Tibial artery (tissue), 4 donors: ENCODE measurements at places on chromosomes 12 and 14.
A peak's percentile ranks its signal among the peaks of the same experiment; 100 is the strongest.

- DNase-seq: no peak
Observed at GRCh38 chr14:57823015-57823660, 42.8 kb downstream of the SLC35F4 start.

DNA sequence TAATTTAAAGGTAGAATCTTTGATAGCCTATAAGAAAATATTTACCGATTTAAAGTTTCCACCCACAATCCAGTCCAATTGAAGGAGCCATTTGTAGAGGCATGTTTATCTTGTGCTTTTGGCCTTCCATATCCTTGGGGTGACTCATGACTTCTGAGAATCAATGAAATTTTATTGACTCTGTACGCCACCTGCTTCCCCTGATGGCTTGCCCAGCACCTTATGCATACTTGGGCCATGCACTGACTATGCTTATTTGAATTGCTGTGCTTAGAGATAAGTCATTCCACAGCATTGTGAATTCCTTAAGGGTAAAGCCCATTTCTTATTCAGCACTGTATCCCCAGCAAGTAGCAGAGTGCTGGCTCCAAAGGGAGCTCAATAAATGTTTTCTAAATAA lies 954.8 kb upstream of the SEL1L start:
- DNase-seq: no peak

GRCh38 chr14:78010688-78011087 lies 159.5 kb upstream of the NRXN3 start:
- peak; percentile 62 for DNase-seq

- DNase-seq: no peak
Observed at GRCh38 chr12:131736446-131737149, 25.7 kb downstream of the SFSWAP start.

- no peak for DNase-seq
Observed at GRCh38 chr12:24759155-24759554, 189.7 kb downstream of the BCAT1 start.

DNA sequence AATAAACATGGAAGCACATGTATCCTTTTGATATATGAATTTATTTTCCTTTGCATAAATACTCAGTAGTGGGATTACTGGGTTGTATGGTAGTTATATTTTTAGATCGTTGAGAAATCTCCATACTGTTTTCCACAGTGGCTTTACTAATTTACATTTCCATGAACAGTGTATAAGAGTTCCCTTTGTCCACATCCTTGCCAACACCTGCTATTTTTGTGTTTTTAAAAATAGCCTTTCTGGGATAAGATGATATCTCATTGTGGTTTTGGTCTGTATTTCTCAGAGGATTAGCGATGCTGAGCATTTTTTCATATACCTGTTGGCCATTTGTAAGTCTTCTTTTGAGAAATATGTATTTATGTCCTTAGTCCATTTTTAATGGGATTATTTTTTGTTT lies 329.2 kb upstream of the KITLG start:
- DNase-seq: no peak

GRCh38 chr14:60656686-60657455 lies 7.6 kb upstream of the SIX1 start:
- no peak for DNase-seq

- DNase-seq: no peak
Observed at GRCh38 chr14:92276074-92276473, 46.9 kb upstream of the SLC24A4 start.

- peak; percentile 1 for DNase-seq
Observed at GRCh38 chr12:128609861-128610260, 213.9 kb downstream of the SLC15A4 start.

- no peak for DNase-seq
Observed at GRCh38 chr12:2811801-2812200, 667 bp upstream of the ITFG2 start.

GRCh38 chr14:90499908-90500664 lies 103.3 kb downstream of the CALM1 start:
- no peak for DNase-seq

DNA sequence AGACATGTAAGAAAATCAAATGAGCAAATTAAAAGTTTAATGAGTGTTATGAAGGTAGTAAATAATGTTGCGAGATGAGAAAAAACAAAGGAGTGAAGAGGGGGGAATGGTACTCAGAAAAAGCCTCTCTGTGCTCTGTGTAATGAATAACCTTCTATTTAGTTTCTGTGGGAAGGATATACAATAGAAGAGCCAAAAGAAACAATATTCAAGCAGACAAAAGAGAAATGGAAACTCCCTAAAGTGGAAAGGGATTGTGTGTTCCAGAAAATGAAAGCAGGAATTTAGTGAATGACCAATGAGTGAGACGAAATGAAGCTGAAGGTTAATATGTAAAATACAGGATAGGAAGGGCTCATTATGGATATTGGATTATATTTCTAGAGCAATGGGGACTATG lies 18.5 kb downstream of the OR4K1 start:
- DNase-seq: no peak

DNA sequence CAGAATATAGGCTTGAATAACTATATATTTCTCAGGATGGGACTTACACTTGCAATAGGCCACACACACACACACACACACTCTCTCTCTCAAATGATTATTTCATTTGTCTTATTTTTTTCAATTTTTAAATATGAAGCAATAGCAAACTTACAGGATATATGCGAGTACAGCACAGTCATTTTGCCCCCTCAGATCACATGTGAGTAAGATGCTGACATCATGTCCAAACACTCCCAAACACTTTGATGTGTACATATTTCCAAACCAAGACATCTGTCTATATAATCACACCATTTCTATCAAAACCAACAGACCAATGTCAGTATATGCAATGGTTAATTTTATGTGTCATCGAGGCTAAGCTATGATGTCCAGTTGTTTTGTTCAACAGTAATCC lies 1535.9 kb upstream of the FLRT2 start:
- no peak for DNase-seq

- no peak for DNase-seq
Observed at GRCh38 chr14:96634481-96634880, 132.3 kb downstream of the PAPOLA start.

- DNase-seq: no peak
Observed at GRCh38 chr12:111368291-111368787, 556 bp downstream of the PHETA1 start.

DNA sequence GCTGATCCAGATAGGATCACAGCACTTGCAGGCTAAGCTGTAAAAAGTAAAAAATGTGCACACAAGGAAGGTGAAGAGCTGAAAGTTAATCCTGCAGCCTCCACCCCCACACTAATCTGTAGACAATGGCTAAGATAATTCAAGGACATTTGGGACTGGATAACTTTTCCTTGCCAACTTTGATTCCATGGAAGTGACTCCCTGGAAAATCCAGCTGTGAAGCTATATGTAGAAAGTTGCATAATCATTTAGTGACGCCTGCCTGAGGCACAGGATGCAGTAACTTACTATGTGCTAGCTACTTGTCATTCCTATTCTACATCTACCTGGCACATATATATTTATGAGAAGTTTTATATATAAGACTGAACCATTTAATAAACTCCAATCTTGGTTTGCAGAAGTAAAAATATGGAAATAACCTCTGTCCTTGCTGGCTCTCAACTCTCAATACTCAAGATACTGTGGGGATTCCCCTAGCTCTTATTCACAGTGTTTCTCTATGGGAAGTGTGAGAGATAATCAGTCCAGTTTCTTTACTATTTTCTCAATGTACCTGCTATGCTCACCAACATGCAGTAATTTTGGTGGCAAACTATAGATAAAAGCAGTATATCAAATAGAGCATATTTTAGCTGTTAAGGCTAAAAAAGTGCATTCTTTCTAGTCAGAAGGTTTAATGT lies 14.8 kb downstream of the LDHB start:
- DNase-seq: no peak

- no peak for DNase-seq
Observed at GRCh38 chr12:116559162-116559935, at the start of gene MAP1LC3B2. TSS of gene MAP1LC3B2 (plus strand) at chr12:116559381. CDS start at chr12:116575943, 16,562 bp downstream.

GRCh38 chr12:109027767-109028166 lies 6.9 kb upstream of the SVOP start:
- no peak for DNase-seq

GRCh38 chr14:105171004-105171673 lies 2.6 kb upstream of the JAG2 start:
- DNase-seq: no peak

- no peak for DNase-seq
Observed at GRCh38 chr12:77324416-77324762, 259.0 kb upstream of the E2F7 start.

DNA sequence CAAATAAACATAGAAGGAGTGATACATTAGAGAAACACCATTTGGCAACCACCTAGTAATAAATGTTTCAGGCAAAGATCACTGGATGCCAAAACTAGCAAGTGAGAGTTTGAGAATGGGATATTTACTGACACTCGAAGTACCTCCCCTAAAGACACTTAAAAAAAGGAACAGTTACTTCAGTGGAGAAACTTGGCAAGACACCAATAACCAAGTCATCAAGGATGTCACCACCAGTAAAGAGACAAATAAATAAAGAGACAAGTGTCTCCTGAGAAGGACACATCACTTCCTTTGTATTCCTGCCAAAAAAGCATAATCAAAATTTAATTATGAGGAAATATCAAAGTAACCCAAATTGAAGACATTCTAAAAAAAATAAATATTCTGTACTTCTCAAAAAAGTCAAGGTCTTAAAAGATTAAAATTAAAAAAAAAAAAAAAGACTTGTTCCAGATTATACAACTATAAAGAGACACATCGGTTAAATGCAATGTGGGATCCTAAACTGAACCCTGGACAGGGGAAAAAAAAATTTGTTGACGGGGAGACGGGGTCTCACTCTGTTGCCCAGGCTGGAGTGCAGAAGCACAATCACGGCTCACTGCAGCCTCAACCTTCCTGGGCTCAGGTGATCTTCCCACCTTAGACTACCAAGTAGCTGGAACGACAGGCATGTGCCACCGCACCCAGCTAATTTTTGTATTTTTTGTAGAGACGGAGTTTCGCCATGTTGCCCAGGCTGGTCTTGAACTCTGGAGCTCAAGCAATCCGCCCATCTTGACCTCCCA lies 26.4 kb downstream of the TM7SF3 start:
- no peak for DNase-seq

DNA sequence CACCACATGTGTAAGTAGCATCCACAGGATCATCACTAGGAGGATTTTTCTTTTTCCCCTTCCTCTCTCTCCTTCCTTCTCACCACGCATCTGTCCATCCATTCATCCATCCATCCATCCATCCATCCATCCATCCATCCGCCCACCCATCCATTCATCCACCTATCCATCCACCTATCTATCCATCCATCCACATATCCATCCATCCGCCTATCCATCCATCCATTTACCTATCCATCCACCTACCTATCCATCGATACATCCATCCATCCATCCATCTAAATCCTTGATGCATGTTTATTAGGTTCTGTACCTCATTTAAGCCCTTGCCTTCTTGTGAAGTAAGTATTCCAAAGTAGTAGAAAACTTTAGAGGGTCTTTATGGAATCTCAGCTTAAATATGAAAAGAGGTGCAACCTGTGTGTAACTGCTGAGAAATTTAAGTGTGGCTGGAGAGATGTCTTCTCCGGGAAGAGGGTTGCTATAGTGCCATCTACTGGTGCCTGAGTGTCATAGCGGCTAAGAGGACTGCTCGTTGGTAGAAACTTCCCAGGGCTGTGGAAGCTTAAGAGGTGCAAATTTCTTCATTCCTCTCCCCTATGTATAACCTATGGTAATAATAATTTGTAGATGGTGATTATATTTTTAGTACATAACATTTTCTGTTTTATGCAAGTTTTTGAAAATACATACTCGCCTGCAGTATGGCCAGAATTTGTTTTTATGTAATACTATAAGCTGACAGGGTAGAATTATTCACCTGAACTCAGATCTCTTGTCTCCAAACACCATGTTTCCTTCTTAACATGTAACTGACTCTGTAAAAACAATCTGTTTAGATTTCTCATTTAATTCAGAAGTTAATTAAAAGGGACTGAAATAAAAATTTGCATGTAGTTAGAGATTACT lies 46.0 kb downstream of the MYO1H start:
- DNase-seq: no peak

GRCh38 chr12:1279050-1279449 lies 288.0 kb downstream of the ERC1 start:
- no peak for DNase-seq

DNA sequence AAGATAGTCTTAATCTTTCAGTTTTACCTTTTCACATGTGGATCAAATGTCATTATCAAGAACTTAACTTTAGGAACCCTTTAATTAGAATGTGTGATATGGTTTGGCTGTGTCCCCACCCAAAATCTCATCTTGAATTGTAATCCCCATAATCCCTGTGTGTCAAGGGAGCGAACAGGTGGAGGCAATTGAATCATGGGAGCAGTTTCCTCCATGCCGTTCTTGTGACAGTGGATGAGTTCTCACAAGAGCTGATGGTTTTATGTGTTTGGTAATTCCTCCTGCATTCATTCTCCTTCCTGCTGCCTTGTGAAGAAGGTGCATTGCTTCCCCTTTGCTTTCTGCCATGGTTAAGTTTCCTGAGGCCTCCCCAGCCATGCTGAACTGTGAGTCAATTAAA lies 160.6 kb downstream of the MON2 start:
- no peak for DNase-seq

DNA sequence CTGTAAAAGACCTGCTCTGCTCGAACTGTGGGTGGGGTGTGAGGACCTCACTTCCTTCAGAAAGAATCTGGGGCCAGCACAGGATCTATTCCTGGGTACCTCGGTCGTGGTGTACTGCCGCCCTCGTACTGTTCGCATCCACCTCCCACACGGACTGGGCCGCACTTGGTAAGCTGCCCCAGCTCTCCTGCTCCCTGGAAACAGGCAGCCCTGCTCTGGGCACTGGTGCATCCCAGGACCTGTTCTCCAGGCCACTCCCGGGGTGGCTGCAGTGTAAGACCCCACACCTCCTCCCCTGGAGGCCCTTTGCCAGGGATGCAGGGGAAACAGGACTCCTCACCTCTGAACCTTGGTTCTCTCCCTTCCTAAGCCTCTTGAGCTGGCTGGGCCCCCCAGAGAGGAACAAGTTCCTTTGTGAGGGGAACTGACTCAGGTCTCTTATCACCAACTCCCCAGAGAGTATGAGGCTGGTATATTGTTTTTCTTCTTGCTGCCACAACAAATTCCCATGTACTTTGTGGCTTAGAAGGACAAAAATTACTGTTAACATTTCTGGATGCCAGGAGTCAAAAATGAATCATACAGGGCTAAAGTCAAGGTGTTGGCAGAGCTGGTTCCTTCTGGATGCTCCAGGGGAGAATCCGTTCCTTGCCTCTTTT lies 276.5 kb downstream of the NUAK1 start:
- no peak for DNase-seq

DNA sequence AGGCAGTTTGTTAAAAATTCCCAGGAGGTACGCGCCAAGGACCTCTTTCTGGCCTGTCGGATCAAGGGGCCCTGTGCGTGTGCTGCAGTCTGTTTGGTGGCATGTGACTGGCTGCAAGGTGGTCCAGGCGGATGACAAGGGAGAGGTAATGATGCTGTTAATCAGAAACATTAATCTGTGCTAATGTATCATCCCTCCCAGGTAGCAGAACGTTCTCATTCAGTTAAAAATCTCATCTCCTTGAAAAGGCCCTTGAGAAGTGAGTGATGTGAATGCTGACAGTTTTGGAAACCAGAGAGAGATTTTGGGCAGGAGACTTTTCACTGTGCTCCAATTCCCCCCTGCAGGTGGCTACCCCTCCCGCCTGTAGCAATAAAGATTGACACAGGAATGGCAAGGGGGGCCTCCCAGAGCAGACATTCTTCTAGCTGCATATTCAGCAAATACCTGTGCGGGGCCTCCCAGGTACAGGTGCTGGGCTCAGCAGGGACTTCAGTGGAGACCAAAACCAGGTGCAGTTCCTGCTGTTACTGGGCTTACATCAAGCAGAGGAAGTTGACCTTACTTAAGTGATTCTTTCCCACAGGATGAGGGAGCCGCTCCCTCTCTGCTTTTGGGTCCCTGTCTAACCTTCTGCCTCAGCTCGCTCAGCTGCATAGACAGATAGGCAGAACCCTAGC lies 364.8 kb downstream of the CACNA1C start:
- DNase-seq: no peak
